ENCODE measurements at places on chromosomes 4 and X.

DNA sequence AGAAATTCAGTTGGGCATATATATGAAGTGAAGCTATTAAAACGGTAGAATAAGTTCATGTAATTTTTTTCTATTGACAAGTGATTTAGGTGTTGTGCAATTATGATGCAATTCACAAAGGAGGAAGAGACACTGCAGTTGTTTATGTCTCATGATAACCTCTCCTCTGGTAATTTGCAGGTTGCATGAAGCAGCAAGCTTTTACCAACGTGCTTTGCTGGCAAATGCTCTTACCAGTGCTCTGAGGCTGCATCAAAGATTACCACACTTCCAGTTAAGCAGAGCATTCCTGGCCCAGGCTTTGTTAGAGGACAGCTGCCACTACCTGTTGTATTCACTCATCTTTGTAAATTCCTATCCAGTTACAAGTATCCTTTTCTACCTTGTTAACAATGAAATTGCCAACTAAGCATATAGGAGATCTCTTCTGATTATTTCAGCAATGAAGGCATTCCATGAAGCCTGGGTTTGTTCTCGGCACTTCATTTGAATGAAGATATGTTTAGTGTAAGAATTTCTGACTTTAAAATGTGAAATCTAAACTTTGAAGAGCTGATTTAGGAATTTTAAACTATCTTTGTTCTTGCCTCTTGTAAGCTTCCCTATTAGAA is 3.9 kb downstream of the TMEM33 start:
- DNase-seq: no peak

GRCh38 chr4:38106311-38106710 is 146.1 kb downstream of the PTTG2 start:
- no peak for DNase-seq

- DNase-seq: no peak
Observed at GRCh38 chrX:133850399-133850798, 135.0 kb downstream of the GPC3 start.

- DNase-seq: no peak
Observed at GRCh38 chrX:152847281-152847680, 16.4 kb downstream of the NSDHL start.

DNA sequence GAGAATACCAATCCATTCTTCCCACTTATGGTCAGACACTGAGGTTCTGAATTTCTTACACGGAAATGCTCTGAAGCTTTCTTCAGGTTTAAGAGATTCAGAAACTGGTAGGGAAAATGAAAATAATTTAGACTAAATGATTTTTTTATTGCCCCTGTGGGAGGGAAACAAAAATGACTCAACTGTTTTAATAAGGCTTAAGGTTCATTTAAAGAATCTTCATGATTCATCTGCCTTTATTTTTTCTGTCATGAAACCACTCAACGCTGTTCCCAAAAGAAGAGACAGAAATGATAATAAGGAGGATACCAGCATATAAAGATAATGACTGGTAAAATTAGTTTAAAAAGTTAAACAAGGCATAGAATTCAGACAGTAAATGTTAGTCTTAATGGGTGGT is 39.3 kb upstream of the FAM47B start:
- DNase-seq: no peak

Data from NCI-H1048 (cell line).